ENCODE measurements at places on chromosomes 1 and 21.
A peak's percentile ranks its signal among the peaks of the same experiment; 100 is the strongest.

DNA sequence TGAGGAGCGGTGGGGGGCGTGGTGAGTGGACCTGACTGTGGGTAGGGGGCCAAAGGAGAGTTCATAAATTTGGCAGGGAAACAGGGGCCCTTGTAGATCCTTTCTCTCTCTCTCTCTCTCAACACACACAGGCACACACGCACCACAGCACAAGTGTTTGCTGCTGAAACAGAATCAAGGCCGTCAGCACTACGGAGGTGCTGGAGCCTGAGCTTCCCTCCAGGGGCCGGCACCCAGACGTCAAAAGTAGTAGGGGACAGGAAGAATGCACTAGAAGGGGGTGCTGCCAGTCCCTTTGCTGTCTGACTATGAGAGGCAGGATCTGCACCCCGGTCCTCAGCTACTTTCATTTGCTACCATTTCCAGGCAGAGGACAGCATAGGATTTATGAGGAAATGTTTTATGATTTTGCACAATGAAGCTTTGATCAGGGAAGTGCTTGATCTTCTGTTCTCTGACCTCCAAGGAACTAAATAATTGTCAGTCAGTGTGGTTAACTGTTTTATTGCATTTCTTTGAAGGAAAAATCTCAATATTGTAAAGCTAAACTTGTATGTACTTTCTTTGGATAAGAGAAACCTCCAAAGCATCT is 74.3 kb upstream of the FAM3B start:
- no peak for DNase-seq

DNA sequence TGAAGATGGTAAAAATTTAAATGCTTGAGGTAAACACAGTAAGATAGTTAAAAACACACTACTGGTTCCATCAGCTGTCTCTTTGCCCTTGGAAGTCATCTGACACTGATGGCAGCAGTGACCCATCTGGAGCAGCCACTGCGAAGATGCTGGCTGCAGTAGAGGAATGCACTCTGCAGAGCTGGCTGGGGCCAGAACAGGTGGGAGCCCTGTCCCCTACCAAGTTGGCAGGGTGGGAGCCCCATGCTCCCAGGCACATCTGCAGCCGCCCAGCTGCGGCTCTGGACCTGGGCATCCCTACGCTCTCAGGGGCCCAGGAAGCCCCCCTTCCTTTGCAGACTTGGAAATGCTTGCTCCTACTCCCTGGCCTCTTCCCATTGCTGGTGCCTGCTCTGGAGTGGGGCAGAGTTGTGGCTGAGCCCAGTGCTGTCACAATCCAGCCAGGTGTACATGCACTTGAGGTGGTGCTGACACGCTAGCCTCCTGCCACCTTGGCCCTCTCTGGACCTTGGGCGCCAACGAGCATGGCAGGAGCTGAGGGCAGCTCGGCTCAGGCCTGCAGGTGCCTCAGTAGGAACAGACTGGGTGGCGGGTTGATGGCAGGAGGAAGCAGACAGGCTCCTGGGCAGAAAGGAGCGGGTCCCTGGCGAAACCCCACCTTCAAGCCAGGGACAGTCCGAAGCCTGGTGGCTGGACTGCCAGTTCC is 227.0 kb downstream of the FGGY start:
- DNase-seq: no peak

GRCh38 chr21:18803624-18804023 is 400.0 kb upstream of the TMPRSS15 start:
- no peak for DNase-seq

DNA sequence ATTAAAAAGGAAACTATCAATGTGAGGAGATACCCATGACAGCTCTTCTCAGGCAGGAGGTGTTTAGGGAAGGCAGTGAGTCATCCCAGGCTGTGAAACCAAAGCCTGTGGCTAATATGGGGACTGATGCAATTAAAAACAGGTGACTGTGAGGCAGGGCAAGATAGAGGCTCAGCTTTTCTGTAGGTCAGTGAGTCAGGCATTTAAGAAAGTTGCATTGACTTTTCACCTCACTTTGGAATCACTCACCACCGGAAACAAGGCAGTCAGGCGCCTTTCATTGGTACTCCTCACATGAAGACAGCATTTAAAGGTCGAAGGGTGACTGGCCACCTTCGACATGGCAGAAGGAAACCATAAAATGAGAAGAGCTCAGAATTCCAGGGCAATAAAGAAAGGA is 54.5 kb downstream of the PAPPA2 start:
- no peak for DNase-seq

GRCh38 chr1:167708940-167709389 is 12.8 kb upstream of the MPZL1 start:
- no peak for DNase-seq

- no peak for DNase-seq
Measured at GRCh38 chr1:225961659-225962439, 20.8 kb upstream of the LEFTY2 start.

GRCh38 chr21:38985568-38986378 is 180.0 kb downstream of the ETS2 start:
- peak; percentile 73 for DNase-seq

DNA sequence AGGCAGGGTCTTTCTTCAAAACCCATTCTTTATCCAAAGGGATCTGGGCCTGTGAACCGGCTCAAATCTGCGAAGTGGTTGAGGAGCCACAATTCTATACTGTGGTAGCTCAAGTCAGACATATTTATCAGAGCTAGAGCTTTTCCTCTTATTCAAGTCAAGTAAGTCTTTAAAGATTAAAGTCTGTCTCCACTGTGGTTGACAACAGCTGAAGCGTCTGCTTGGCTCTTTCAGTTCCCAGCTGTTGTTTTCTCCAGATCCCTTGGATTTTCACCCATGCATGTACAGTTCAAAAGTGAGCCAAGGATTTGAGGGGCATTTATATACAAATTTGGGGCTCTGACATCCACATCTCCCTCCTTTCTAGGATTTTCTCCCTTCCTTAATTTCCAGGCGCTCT is 66.9 kb downstream of the C1orf185 start:
- no peak for DNase-seq

GRCh38 chr1:197235355-197235754 is 32.7 kb upstream of the CRB1 start:
- no peak for DNase-seq

DNA sequence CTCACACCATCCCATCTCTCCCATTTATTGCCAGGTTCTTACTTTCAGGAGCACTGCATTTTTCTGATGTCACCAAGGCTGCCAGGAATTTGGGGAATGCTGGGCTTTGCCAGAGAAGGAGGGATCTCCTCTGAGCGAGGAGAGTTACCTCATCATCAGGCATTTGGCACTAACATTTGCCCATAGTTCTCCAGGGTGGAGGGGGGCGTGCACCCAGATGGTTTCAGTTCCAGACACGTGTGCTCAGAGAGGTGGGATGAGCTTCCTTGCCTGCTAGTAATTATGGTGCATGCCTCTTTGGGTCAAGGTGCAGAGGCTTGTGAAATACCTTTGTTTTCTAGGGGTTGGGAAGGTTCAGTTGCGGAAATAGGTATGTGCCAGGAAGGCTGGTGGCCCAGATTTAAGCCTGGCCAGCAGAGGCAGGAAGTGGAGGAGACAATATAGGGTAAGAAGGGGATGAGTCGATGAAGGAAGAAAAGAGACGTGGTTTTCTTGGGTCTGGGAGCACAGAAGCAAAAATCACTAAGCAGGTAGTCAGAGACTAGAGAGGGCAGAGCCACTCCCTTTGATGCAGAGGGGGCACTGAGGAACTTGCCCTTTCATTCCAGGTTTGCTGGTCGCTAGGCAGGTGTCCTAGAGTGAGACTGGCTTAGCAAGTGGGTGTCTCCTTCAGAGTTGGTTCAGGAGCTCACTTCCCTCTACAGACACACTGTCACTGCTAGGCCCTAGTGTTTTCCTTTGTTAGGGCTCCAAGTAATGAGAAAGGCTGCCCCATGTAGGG is 7.2 kb downstream of the TUFT1 start:
- no peak for DNase-seq

GRCh38 chr1:91553177-91553591 is 52.5 kb downstream of the CDC7 start:
- DNase-seq: no peak

- no peak for DNase-seq
Measured at GRCh38 chr1:175390081-175390481, 197.5 kb upstream of the KIAA0040 start.

DNA sequence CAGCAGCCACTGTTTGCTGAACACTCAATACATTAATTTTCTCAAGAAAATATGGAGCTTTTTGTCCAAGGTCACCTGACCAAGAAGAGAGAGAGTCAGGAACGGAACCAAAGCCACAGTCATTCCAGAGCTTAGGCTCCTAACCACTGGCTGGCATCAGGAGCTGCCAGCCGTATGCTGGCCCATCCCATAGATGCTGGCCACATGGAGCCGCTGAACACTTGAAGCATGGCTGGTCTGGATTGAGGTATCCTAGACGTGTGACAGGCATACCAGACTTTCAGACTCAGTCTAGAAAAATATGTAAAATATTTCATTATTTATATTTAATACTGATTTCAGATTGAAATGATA is 458.7 kb downstream of the MATN1 start:
- no peak for DNase-seq

- no peak for DNase-seq
Measured at GRCh38 chr1:192639607-192640368, 3.8 kb downstream of the RGS13 start.

DNA sequence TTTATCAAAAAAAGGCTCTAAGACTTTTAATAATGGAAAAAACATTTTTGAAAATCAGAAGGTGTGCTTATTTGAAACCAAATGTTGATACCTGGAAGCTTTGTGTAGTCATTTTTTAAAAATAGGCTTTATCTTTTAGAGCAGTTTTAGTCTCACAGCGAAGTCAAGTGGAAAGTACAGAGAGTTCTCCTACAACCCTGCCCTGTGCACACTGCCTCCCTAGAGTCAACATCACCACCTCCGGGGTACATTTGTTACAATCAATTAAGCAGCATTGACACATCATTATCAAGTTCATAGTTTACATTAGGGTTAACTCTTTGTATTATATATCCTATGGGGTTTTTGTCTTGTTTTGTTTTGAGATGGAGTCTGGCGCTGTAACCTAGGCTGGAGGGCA is 10.7 kb upstream of the ERO1B start:
- DNase-seq: no peak

DNA sequence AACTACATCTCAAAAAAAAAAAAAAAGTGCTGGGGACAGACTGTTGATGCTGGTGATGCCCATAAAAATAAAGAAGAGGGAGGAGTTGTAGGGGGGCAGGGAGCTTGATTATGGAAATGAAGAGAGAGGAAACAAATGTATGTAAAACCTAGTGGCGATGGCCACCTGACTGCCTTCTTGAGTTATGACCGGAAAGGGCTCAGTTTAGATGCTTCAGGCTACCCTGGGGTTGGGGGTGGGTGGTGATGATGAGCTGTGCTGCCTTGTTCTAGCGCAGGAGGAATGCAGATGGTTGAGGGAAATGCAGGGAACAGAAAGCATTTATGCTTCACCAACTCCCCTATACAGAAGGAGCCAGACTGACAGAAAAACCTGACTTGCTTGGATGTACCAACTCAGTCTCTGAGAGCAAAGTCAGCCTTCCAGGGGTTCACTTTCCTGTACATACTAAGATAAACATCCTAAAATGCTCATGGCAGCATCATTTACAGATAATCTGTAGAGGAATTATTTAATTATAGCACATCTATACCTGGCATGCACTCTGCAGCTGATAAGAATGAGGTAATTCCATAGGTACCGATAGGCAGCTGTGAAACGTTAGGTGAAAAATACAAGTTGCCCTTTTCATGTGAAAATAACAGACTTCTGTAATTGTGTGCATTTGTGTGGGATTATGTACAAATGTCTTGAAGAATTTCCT is 8.0 kb upstream of the BCAR3 start:
- DNase-seq: no peak

DNA sequence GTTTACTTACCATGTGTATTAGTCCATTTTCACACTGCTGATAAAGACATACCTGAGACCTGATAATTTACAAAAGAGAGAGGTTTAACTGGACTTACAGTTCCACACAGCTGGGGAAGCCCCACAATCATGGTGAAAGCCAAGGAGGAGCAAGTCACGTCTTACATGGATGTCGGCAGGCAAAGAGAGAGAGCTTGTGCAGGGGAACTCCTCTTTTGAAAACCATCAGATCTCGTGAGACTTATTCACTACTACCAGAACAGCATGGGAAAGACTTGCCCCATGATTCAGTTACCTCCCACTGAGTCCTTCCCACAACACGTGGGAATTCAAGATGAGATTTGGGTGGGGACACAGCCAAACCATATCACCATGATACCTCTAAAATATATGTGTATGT is 39.3 kb upstream of the ERRFI1 start:
- DNase-seq: no peak

DNA sequence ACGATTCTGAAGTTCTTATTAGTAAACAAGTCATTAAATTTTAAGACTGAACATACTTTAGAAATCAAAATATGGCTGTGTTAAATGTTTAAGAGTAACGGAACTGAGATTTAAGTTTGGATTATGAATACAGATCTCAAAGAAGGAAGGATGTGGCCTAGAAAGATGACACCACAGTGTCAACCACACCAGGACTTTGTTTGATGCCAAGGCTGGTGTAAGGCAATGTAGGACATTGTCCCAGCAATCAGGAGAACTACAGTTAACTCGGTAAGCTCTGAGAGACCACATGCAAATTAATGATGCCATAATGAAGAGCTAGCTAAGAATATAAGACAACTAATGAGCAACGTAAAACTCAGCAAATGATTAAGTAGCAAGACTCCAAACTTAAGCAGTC is 932.9 kb downstream of the ADGRL2 start:
- DNase-seq: no peak

GRCh38 chr1:154874465-154874864 is 4.4 kb upstream of the KCNN3 start:
- DNase-seq: no peak

GRCh38 chr1:240486611-240487010 is 125.3 kb downstream of the GREM2 start:
- DNase-seq: no peak

GRCh38 chr1:171134204-171134923 is 43.7 kb downstream of the FMO3 start:
- no peak for DNase-seq

GRCh38 chr1:183365676-183366075 is 52.5 kb downstream of the NMNAT2 start:
- no peak for DNase-seq

All from activated CD8-positive, alpha-beta memory T cell treated with anti-CD3 and anti-CD28 coated beads for 24 hours (primary cell).